ENCODE measurements at places on chromosomes 13 and 19.

DNA sequence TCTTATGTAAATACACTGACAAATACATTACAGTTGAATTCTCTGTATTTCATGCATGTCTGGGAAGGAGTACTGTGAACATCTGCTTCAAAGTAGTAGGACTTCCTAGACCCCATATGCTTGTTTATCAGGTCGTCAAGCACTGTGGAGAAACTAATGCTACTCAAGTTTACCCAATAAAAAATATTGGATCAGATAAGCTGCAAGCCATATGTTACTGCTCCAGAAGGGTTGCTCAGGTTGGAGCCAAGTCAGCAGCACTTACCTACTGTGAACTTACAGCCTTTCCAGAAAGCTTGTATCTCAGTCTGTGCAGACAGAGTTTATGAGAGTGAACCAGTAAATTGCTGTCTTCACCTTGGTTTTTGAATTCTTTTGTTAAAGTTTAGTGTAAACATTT, 36.2 kb downstream of the SLAIN1 start:
- DNase-seq = no peak

DNA sequence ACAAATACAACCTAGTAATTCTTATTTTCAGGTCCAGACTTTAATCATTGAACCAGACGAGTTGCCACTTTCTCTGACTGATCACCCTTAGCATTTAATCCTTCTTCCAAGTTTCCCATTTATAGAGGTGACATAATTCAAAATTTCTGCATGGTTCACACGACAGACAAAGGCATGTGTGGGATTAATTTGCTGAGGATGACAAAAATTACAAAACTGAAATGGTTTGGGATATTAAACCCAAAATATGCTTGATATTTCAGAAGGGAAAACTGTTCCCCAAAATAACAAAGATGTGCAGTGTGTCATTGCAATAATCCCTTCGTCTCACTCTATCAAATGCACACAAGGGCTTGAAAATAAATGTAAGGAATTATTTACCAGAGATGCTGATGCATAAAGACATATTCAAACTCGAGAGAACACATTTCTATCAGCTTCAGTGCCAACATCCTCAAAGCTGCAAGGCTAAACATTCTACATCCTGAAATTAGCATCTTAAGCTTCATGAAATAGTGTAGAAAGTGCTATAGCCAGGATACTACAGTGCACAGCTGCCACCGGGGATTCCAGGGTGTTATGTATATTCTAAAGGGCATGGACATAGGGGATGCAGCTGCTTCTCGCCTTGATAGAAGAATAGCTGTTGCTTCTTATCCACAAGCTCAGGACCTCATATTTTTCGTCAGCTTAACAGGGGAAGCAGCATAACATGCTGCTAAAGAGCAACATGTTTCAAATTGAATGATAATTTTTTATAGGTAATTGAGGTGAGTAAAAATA, 198.7 kb upstream of the SLITRK1 start:
- no peak for DNase-seq

- DNase-seq = no peak
These were observed 13.6 kb downstream of the ZNF599 start for GRCh38 chr19:34759218-34759917.

DNA sequence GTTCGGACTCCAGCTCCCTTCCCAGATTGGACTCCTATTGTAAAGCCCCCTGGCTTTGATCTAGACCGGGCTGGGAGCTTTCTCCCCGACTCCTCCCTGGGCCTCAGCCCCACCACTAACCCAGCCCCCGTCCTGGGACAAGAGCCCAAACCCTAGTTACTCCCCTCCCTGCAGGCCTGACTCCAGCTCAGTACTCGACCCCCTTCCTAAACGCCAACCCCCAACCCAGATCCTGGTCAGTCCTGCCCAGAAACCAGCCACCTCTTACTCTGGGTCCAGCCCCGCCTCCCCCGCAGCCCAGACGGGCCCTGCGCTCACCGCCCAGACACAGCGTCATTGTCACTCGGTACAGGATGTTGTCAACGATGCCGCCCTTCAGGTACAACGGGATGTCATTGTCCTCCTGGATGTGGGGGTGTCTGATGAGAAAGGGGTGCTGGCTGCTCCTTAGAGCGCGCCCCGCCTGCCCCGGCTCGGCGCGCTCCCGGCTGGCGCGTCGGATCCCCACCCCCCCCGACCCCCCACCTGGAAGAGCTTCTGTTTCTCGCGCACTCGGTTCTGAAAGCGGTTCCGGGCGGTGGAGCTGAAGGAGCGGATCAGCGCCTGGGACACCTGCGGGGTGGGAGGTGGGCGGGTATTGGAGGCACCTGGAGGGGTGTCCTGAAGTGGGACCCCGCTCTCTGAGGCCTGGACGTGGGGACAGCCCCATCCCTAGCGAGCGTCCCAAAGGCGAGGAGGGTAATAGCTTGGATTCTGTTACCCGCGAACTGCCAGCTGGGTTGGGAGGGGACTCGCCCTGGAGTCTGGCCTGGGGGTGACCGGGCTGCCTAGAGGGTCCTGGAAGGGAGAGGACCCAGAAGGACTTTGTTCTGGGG, 866 bp downstream of the COX7A1 start:
- DNase-seq = no peak

GRCh38 chr13:51223560-51224270, 1.5 kb downstream of the FAM124A start:
- DNase-seq = no peak

DNA sequence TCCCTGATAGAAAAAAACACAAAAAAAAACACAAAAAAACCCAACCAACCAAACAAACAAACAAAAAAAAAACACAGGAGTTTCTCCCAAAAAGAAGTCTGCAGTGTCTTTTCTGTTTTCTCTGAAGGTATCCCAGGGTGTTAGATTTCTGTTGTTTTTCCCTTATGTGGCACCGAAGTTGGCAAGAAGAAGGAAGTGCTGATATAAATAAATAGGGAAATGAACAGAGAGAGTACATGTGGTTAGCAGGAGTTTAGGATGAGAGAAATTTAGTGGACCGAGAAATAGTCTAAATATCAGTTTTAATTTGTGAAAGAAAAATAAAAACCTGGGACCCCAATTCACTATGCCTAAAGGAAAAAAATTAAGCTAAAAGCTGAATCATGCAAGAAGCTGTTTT, 287.0 kb upstream of the SGCG start:
- DNase-seq = no peak

- DNase-seq = no peak
These were observed 74.2 kb downstream of the TSHZ3 start for GRCh38 chr19:31275068-31275334.

- no peak for DNase-seq
These were observed 25.3 kb downstream of the SLITRK5 start for GRCh38 chr13:87696458-87696857.

Measured in stimulated activated CD4-positive, alpha-beta T cell treated with anti-CD3 and anti-CD28 coated beads, Interleukin-12 subunit alpha, Interleukin-12 subunit beta, amount 100 ng/mL, for 24 hours (primary cell).